Right hindlimb (tissue), 1 donor: ENCODE measurements at places on chromosomes 7 and 10.
A peak's percentile ranks its signal among the peaks of the same experiment; 100 is the strongest.

- no peak for DNase-seq
These were observed 165.5 kb downstream of the ANK3 start for GRCh38 chr10:60224066-60224705.

GRCh38 chr7:148828965-148829364 is 55.1 kb downstream of the EZH2 start:
- no peak for DNase-seq

DNA sequence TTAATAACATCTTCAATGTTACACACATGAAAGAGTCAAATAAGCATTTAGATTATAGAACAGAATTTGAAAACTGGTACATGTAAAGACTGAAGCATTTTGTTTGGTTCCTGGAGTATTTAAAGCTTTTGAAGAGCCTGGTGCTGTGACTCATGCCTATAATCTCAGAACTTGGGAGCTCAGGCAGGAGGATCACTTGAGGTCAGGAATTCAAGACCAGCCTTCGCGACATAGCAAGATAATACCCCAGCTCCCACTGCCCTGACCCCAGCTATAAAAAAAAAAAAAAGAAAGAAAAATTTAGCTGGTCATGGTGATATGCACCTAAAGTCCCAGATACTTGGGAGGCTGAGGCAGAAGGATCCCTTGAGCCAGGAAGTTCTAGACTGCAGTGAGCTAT is 87.8 kb downstream of the HDAC9 start:
- no peak for DNase-seq

- DNase-seq, result no peak
These were observed 917.0 kb downstream of the TYW1 start for GRCh38 chr7:67913604-67914003.

DNA sequence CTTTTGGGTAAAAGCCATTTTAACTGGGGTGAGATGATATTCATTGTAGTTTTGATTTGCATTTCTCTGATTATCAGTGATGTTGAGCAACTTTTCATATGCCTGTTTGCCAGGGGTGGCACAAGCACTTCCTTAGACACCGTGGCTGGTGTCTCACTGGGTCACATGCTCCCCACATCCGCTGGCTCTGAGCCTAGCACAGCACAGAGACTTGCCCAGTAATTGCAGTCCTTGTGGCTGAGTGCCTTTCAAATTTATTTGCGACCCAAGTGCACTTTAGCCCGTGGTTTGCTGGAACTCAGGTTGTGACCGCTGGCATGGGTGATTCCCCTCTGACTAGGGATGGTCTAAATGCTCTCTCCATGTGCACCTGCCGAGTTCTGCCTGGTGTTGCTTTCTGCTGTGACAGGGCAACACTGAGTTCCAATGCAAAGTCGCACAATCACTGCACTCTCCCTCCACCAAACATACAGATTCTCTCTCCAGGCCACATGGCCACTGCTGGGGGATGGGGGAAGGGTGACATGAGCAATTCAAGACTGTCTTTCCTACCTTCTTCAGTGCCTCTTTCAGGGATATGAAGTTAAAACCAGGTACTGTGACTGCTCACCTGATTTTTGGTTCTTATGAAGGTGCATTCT is 66.5 kb downstream of the ZNF277 start:
- DNase-seq, result no peak

DNA sequence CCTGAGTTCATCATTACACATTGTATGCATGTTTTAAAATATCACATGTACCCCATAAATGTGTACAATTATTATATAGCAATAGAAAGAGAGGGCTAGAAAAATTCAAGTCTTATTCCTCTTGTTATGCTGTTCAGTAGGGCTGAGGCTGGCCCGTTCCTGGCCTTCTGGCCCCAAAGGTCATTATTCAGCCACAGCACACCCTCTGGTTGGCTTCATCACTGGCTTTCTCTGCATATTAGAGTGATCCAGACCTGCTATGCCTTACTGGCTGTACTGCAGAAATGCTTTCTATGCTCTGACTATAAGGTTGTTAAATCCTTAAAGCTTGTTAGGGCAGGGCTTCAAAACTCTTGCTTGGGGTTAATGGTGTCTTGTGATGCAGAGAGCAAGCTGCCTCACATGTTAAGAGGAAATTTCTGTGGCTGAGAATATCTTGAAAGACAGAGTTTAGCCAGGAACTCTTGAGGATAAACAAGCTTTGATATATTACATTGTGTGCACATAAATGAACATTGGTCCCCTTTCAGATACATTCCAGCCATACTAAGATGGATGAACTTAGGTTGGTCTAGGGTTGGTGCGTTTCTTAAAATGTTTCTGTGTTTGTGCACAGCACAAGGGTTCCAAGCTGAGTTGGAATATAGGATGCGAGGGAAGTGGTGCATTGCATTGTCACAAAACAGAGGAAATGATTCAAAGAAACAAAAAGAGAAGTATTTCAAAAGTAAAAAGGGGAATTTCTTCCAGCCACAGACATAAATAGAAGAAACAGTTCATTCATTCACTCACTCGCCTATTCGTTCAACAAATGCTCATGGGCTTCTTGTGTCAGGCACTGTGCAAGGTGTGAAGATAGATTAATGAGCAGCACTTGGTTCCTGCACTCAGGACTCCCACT is 61.6 kb upstream of the WDR11 start:
- DNase-seq, result no peak

DNA sequence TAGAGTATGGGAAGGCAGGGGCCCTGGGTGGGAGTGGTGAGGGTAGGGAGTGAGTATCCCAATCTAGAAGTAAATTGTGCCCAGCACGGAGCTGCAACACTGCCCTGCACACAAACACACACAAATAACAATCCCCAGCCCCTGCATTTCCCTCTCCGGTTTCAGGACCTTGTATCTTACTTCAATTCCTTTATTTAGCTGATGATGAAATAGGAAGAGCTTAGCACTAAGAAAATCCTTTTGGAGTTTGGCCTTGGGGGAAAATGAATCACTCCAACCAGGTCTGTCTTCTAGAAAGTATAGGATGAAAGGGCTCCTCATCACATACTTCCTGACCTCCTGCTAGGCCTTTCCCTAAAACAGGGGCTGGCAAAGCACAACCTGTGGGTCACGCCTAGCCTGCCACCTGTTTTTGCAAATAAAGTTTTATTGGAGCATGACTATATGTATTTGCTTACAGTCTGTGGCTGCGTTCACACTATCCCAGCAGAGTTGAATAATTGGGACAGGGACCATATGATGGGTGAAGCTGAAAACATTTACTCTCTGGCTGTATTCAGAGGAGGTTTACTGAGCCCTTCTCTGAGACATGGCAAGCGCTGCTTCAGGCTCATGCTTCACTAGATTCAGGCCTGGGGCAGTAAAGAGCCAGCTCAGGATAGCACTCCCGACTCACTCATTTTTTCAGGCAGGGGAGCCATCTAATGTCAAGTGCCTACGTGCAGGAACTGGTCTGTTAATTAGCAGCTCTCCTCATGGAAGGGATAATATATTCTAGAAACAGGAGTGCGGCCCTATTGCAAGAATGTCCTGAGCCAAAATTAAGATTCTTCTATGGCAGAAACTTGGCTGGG is 111.0 kb downstream of the EGFR start:
- DNase-seq, result peak; percentile 54

GRCh38 chr7:47256016-47256415 is 325.9 kb downstream of the TNS3 start:
- DNase-seq, result no peak

- no peak for DNase-seq
These were observed 69.8 kb downstream of the ADD3 start for GRCh38 chr10:110077436-110078130.

GRCh38 chr10:86368987-86369386 is 2.4 kb upstream of the GRID1 start:
- DNase-seq, result peak; percentile 1

DNA sequence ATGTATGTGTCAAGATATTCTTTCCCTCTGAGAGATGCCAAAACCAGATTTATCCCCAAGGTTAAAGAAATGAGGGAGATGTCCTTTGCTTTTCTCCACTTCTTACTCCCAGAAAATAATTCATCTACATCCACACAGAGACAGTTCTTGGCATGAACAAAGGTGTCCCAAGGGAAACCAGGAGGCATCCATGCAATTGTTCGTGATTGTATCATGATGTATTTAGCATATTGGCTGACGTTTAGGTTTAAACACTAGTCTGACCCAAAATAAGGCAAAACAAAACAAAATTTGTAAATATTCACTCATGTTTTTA is 223.9 kb downstream of the C7orf25 start:
- no peak for DNase-seq

- peak; percentile 87 for DNase-seq
These were observed 283.7 kb downstream of the ZEB1 start for GRCh38 chr10:31602541-31603234.

GRCh38 chr10:132104062-132104461 is 38.3 kb downstream of the JAKMIP3 start:
- DNase-seq, result no peak

DNA sequence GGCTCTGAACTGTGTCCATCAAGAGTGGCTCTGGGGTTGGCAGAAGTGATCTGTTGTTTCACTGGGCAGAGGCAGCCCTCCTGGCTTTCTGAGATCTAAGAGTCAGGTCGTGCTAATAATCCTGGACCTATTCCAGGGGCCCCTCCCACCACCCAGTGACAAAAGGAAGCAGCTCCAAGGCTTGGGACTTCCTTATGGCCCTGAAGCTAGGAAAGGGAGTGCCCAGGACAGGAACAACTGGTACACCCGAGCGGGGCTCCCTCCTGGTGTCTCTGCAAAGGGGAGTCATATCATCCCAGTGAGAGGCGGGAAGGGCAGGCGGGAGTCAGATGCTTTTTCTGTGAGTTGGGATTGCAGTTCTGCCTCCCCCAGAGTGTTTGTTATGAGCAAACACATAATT is 32.3 kb downstream of the RPS24 start:
- DNase-seq, result no peak

- no peak for DNase-seq
These were observed 60.5 kb downstream of the SEMA3D start for GRCh38 chr7:85126383-85126782.

- no peak for DNase-seq
These were observed 142.6 kb downstream of the TWIST1 start for GRCh38 chr7:18974803-18975202.

- peak; percentile 75 for DNase-seq
These were observed 1.3 kb downstream of the TBC1D12 start for GRCh38 chr10:94403380-94404213.
